Lung (tissue), 17 donors: ENCODE measurements at places on chromosomes 2 and 18. TPM values are rescaled to one million over a fixed set of nuclear protein-coding genes. Genes with fewer than 3 reads are reported as not detected.

RSAD2 gene
- 13.2 TPM for total RNA-seq

FSHR gene
- total RNA-seq, result not detected

DNA sequence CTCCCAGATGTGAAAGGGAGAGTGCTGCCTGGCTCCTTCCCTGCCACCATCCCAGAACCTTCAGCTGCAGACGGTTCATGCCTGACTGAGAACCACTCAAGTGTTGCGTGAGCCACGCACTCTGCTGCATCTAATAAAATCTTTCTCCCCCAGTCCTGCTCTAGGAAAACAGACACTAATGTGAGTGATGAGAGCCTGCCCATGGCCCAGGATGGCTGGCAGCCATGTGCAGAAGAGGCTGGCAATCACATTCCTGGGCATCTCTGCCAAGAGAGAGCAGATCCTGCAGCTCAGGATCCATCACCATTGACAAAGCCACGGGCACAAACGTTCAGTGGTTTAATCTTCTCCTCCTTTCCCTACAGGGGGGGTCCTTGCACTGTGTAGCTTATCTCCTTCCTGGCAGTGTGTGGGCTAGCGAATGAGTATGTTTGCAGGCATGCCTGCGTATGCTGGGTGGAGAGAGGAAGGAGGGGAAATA lies 477.5 kb downstream of the SLC4A3 start:
- peak; percentile 77 for DNase-seq

GRCh38 chr2:28681606-28682005 lies 70.0 kb upstream of the PPP1CB start:
- no peak for DNase-seq

- peak; percentile 69 for DNase-seq
These were observed 73.1 kb downstream of the ANKRD44 start for GRCh38 chr2:197237291-197238042.

GRCh38 chr2:107992069-107992468 lies 5.7 kb downstream of the SLC5A7 start:
- DNase-seq, result peak; percentile 7

GRCh38 chr18:71707985-71708500 lies 836.1 kb downstream of the CBLN2 start:
- DNase-seq, result no peak

DNA sequence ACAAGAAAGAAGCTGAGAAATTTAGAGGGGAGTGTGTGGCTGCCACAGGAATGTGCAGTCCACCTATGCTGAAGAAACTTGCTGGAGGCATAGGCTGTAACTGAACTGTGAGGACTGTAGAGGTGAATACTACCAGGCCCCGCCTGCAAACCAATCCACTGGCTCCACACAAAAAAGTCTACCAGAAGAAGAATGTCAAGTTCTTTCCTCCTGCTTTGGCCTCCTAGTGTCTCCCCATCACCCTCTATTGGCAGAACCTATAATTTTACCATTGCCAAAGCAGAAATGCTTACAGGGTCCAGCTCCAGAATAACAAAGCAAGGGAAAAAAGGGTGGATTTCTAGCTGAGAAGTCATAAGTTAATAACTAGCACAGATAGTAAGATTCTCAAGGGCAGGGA lies 5.9 kb upstream of the ATP5MC3 start:
- DNase-seq, result no peak

STPG4 gene
- 1.0 TPM for total RNA-seq

DNA sequence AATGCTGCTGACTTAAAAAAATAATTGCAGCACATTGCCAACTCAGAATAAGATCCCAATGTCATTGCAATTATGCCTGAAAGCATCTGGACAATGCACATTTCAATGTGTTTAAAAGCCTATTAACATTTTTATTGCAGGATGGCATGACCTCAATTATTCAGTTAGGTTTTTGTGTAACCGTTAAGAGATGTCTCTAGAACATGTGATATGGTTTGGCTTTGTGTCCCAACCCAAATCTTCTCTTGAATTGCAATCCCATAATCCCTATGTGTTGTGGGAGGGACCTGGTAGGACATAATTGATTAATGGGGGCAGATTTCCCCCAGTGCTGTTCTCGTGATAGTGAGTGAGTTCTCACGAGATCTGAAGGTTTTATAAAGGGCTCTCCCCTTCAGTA lies 43.2 kb upstream of the ZC3H15 start:
- no peak for DNase-seq

DNA sequence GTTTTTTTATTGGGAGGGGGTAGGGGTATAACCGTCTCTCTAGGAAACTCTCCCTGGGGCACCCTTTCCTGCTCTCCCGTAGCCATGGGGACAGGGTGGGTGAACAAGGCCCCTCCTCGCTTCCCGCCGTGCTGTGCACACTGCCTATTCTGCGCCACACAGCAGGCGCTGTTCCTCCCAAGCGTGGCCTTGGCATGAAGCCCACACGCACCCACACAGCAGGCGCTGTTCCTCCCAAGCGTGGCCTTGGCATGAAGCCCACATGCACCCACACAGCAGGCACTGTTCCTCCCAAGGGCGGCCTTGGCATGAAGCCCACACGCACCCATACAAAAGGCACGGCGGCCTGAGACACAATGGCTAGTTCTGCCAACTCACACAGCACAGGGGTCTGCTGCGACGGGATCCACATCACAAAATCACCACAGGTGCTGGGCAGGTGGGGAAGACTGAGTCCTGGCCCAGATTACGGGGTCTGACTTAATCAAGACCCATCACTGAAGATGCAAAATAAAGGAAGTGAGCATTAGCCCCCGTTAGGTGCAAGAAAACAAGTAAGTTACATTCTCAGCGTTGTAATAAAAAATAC lies 46.6 kb upstream of the TPO start:
- no peak for DNase-seq

DNA sequence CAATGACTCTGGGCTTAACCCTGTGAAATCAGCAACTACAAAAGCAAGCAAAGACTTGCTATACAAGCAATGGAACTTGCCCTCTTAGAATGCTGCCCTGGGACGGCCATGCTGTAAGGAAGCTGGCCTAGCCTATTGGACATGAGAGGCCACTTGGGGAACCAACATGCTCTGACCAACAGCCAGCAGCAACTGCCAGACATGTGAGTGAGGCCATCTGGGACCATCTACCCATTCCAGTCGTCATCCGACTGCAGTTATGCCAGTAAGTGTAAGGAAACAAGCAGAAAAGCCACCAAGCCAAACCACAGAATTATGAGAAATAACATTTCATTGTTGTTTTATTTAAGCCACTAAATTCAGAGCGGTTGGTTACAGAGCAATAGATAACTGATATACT lies 40.9 kb downstream of the CLASP1 start:
- peak; percentile 18 for DNase-seq

DNA sequence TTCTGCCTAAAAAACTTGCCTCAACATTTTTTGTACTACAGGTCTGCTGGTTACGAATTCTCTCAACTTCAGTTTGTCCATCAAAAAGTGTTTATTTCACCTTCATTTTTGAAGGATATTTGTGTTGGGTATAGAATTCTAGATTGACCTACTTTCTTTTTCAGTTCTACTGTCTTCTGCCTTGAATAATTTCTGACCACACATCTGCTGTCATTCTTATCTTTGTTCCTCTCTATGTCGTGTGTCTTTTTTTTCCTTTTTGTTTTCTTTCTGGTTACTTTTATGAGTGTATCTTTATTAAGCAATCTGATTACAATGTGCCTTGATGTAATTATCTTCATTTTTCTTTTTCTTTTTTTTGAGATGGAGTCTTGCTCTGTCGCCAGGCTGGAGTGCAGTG lies 25.3 kb downstream of the ADCY3 start:
- no peak for DNase-seq

- DNase-seq, result no peak
These were observed 24.7 kb downstream of the SLC20A1 start for GRCh38 chr2:112670252-112671022.

CYTIP gene
- total RNA-seq, result 21.4 TPM

DNA sequence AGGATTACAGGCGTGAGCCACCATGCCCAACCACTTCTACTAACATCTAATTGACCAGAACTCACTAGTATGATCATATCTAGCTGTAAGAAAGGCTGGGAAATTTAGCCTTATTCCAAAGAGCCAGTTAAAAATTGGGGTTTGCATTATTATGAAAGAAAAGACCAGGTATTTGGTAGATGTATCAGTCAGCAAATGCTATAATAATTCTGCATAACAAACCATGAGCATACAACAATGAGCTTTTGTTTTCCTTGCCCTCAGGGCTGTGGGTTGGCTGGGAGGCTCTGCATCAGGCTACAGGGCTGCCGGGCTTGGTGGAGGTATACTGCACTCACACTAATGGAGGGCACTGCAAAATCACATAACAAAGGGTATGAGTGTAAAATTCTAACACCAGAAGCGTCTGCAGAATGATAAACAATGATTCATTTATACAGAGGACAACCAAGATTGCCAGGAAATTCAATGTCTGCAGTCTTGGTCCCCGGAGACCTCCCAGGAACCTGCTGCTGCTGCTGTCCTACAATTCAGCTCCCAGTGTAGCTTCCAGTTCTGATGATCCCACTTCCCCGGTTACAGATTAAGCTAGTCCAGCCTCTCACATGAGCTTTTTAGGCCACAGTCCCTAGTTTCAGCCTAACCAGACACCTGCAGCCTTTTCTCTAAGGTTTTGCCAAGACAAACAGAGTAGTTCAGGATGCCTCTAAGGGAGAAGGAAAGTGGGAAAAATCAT lies 32.2 kb upstream of the ST3GAL5 start:
- DNase-seq, result no peak

DNA sequence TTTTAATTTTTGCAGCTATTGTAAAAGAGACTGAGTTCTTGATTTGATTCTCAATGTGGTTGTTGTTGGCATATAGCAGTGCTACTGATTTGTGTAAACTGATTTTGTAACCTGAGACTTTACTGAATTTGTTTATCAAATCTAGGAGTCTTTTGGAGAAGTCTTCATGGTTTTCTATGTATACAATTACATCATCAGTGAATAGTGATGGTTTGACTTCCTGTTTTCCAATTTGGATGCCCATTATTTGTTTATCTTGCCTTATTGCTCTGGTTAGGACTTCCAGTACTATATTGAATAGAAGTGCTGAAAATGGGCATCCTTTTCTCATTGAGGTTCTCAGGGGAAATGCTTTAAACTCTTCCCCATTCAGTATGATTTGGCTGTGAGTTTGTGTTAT lies 99.7 kb downstream of the GULP1 start:
- DNase-seq, result no peak

GRCh38 chr18:40866968-40867367 lies 1088.1 kb upstream of the PIK3C3 start:
- DNase-seq, result no peak

GRCh38 chr2:10909050-10909995 lies 2.4 kb upstream of the KCNF1 start:
- no peak for DNase-seq

BOLL gene
- not detected for total RNA-seq
